ENCODE measurements at places on chromosomes 16 and 17.

DNA sequence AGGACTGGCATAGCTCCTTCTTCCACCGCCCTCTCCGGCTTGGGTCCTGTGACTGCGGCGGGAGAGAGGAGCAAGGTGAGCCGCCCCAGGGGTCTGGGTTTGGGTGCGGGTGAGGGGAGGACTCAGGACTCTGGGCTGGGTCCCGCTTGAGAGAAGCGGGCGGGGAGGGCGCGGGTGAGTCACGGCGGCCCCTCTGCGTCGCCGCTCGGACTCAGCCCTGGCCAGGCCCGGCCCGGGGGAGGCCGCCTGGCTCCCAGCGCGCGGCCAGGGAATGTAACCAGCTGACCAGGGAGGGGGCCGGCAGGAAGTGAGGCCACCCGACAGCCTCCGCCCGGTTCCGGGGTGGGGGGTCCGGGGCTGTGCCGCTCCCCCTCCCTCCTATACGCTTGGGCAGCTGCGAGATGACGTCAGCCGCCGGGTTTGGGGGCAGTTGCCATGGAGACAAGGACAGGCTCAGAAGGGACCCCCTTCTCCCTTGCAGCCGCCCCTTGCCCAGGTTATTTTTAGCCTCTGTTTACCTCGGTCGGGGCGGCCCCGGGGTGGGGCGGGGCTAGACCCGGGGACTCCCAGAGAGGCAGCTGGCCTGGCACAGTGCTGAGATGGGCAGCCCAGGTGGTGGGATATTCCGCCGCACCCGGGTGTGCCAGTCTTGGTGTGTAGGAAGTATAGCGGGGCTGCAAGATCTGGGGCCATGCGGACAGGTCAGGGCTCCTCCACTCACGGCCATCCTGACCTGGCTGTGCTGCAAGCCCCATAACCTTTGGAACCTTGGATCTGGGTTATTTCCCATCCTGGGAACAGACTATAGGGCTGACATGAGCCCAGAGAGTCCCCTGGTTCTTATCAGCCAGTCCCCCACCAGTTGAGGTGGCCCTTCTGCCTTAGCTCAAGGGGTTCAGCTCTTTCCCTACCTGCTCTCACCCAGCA, 1.6 kb downstream of the RIPOR1 start:
- DNase-seq: no peak

DNA sequence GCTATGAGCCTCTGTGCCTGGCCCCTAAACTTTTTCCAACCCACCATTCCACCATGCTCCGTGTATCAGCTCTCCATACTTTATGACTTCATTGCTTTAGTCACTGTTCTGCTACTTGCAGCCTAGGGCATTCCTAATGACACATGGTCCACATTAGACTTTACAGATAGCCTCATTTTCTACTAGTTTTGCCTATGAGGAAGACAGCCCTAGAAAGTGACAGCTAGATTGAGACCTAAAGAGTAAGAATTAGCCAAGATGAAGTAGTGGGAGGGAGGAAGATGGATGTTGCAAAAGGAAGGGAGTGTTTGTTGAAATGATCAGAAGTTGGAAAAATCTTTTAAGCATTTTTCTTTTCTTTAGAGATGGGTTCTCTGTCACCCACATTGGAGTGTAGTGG, 11.0 kb downstream of the C16orf54 start:
- no peak for DNase-seq

GRCh38 chr17:16477255-16477654, 14.7 kb downstream of the LRRC75A start:
- DNase-seq: no peak

- DNase-seq: no peak
These were observed 1.0 kb upstream of the ANTKMT start for GRCh38 chr16:719815-720446.

GRCh38 chr16:67397036-67397801, 3.9 kb upstream of the TPPP3 start:
- DNase-seq: no peak

DNA sequence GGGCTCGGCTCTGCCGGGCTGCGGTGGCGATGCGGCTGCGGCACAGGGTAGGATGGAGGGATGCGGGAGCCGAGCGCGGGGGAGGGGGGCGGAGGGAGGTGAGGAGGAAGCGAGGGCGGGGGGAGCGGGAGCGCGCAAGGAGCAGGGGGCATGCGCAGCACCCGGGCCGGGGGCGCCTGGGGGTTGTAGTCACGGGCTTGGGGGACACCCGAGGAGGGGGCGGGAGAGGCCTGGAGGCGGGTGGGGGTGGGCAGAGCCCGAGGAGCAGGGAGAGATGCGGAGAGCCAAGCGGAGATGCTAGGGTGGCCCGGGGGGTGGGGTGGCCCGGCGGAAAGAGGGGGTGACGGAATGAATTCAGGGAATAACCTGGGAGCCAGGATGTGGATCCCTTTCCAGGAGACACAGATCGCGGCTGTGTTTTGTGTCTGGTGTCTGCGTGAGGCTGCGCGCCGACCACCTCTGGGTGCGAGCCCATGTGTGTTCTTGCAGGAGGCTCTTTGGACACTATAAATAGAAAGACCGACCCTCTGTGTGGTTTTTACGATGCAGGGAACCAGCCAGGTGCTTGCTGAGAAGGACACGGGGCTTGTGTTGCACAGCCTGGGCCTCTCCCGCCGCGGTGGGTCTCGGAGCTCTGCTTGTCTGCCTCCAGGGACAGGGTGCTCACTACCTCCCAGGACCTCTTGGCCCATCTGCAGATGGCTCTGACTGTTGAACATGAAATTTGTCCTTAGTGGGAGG, at the start of gene STX1B:
STX1B (minus strand) TSS at position 54 of the 741 bp plus-strand sequence. CDS start 242 bp downstream, outside the sequence.
- DNase-seq: no peak

DNA sequence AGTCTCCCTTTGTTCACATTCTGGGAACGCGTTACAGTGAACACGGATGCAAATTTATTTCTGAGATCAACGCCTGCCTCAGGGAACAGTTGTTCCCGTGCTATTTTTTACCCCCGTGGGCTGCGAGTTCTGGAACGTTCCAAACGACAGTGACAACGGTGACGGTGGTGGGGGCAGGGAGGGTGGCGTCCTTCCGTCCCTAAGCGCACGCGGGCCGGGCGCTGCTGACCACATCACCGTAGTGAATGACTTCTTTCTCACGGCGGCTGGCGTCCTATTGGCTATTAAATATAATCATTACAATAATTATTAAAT, 45.1 kb upstream of the SSTR5 start:
- no peak for DNase-seq

GRCh38 chr17:14300575-14301278, at the start of gene HS3ST3B1:
Gene HS3ST3B1, plus strand, starts transcription at chr17:14301081. Its CDS starts 438 bp downstream, at chr17:14301519.
- peak; percentile 74 for DNase-seq

DNA sequence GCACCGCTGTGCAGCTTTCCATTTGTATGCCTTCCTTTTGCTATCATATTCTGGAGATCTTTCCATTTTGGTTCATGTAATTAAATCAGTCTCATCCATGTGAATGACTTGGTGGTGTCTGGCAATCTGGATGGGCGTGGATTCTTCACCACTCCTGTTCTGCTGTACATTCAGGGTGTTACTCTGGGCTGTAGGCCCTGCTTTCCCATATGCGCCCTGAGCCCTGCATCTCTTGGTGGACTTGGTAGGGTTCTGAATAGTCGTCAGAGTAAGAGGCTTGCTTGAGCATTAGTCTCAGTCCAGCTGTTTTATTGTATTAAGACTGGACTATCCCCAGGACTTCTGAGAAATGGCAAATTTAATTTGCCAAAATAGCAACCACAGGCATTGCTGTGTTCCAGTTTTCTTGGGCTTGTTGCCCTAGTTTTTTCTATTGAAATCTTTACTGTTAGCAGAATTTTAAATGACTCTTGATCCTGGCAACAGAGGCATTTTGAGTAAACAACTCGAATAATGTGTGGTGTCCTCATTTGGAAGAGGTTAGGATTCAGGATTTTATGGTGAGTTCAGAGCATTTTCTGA, 14.9 kb downstream of the BANP start:
- no peak for DNase-seq

- no peak for DNase-seq
These were observed 267.1 kb downstream of the CBLN1 start for GRCh38 chr16:49014277-49015224.

GRCh38 chr16:75606507-75606906, 16.6 kb downstream of the ADAT1 start:
- DNase-seq: no peak

GRCh38 chr17:47636273-47637030, 13.3 kb upstream of the KPNB1 start:
- no peak for DNase-seq

DNA sequence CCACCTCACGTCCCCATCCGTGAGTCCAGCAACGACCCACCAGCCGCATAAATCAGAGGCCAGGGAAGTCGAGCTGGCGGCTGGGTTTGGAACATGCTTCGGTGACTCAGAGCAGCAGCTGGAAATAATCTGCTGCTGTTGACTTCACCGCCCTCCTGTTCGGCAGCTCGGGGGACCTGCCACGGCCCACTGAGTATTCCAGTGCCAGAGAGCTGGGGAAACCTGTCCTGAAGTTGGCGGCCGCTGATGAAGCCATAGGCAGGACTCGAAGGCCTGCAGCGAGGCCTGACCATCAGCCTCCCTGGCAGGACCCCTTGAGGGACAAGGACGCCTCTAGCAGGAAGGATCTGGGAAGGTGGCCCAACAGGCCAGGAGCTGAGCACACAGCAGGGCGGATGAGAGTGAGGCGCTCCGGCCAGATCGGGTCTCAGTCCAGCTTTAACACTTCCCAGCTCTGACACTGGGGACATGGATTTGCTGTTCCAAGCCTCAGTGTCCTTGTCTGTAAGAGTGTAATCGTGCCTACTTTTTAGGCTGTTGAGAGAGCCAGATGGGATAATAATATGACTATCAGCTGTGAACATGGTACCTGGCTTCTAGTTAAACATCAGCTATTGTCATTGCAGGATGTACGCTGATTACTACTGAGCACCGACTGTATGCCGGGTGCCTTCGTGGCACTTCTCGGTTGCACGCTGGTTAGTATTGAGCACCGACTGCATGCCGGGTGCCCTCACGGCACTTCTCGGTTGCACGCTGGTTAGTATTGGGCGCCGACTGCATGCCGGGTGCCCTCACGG, 50.4 kb upstream of the CIBAR2 start:
- no peak for DNase-seq

DNA sequence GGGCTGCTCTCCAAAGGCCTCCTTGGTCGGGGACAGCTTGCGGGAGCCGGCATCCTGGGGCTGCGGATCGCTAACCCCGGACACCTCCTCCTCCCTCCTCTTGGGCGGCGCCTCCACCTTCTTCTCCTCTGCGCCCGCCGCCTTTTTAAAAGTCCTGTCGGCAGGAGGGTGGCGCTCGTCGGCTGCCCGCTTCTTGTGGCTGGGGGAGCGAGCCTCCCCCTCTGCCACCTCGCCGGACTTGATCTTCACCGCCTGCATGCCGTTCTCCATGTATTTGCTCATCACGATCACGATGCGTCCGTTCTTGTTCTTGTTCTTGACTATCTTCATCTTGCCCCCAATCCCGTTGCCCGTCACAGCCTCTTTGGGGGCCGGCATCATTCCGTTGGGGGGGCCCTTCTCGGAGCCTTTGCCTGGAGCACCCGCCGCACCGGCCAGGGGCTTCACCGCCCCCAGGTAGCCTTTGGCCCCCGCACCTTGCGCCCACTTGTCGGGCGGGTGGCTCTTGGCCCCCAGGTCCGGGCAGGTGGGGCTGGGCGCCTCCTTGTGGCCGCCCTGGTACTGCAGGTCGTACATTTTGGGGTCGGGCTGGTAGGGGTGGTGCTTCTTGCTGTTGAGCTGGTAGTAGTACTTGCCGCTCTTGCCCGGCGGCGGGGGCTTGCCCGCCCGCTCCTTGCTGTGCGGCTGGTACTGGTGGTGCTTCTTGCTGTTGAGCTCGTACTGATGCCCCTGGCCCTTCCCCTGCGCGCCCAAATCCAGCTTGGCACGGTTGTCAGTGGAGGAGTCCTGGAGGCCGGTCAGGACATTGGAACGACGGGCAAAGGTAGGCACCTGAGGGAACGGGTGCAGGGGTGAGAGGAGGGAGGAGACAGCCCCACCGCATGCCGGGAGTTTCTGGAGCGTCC, 4.4 kb downstream of the CBX4 start:
- no peak for DNase-seq

DNA sequence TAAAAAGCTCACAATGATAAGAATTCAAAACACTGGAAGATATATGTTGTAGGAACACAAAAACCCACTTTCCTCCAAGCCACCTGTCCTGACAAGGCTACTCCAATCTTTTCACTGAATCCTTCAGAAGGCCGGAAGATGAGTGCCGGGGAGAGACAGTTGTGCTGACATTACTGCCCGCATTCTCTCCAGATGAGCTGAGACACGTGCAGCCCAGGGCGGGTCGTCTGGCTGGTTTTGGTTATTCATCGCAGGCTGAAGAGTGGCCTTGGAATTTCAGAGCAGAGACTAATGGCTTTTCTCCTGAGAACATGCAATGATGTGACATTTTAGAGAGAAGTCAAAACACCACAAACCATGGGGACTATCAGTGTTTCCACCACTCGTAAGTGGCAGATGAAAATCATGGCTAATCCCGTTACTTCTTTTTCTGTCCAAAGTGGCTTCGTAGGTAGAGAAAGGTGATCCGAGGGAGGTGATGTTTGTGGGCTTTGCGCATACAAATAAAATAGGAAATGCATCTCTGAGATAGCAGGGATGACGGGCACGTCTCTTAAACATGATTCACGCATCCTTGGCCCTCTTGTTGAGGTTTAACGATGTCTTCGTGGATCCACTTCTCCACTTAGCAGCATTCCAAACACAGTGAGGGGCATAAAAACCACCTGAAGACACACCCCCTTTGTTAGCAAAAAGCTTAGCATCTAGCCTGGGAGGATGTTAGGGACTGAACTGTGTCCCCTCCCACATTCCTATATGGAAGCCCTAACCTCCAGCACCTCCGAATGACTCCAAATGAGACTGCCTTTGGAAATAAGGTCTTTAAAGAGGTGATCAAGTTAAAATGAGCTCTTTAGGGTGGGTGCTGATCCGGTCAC, 134.0 kb downstream of the IRX3 start:
- no peak for DNase-seq
